ENCODE measurements at places on chromosomes 7 and 10.

GRCh38 chr7:158281441-158281840 is 306.2 kb downstream of the PTPRN2 start:
- no peak for DNase-seq

- DNase-seq: no peak
These were observed 8.0 kb downstream of the COA1 start for GRCh38 chr7:43721193-43721806.

- DNase-seq: no peak
These were observed 649.1 kb upstream of the SORCS1 start for GRCh38 chr10:107813451-107814162.

DNA sequence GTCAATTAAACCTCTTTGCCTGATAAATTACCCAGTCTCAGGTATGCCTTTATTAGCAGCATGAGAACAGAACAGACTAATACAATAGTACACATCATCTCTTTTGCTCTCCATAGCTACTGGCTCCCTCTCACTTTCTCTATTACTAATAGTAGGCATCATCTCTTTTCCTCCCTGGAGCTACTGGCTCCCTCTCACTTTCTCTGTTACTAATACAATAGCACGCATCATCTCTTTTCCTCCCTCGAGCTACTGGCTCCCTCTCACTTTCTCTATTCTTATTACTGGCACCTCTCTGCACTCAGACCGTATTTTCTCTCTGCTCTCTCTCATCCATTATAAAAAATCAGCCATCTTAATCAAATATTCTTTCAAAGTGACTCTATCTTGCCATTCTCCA is 37.1 kb downstream of the SLC25A13 start:
- DNase-seq: no peak

DNA sequence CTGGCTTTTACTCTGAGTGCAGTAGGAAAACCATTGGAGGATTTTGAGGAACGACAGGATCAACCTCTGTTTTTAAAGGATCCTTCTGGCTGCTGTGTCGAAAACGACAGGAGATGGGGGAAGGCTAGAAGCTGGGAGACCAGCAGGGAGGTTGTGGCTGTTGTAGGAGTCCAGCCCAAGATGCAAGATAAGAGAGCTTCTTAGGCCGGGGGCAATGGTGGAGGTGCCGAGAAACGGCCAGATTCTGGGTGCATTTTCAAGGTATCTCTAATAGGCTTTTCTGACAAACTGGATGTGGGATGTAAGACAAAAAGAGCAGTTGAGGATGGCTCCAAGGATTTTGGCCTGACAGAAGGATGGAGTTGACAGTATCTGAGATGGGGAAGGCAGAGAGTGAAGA is 10.3 kb upstream of the PVRIG start:
- DNase-seq: no peak

- DNase-seq: no peak
These were observed 207.0 kb upstream of the CXCL12 start for GRCh38 chr10:44591911-44592310.

- peak; percentile 72 for DNase-seq
These were observed at the start of gene HOXA3 for GRCh38 chr7:27151931-27152815. HOXA3 (minus strand) TSS chr7:27152583; CDS start chr7:27110640, 41,943 bp downstream.

DNA sequence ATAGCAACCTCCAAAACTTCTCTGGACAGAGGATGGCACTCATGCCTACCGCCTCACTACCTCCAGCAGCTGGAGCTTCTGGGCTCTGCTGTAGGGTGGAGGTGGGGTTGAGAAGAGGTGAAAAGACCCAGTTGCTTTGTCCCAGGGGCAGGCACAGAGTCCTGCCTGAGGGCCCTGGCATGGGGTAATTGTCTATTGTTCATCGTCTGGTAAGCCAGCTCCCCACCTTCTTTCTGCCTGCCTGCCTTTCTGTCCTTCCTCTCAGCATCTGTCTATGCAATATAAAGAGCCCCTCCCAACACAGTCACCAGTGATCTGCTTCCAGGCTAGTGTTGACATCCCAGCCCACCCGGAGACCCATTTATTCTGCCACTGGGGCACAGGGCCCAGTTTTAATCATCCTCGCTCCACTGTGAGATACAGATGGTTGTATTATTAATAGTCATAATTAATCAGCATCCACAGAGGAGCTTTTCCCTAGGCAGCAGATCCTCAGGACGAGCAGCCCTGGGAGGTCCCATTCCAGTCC is 39.0 kb downstream of the ZMIZ1 start:
- DNase-seq: no peak

DNA sequence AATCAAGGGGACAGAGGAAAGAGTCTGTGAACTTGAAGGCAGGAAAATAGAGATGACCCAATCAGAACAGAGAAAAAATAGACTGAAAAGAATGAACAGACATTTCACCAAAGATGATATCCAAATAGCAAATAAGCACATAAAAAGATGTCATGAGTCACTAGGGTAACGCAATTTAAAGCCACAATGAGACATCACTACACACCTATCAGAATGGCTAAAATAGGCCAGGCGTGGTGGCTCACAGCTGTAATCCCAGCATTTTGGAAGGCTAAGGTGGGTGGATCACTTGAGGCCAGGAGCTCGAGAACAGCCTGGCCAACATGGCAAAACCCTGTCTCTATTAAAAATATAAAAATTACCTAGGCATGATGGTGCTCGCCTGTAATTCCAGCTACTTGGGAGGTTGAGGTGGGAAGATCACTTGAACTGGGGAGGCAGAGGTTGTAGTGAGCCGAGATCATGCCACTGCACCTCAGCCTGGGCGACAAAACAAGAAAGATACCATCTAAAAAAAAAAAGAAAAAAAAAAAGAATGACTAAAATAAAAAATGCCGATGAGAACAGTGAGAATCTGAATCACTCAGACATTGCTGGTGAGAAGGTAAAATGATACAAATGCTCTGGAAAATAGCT is 100.9 kb downstream of the LHPP start:
- DNase-seq: no peak

DNA sequence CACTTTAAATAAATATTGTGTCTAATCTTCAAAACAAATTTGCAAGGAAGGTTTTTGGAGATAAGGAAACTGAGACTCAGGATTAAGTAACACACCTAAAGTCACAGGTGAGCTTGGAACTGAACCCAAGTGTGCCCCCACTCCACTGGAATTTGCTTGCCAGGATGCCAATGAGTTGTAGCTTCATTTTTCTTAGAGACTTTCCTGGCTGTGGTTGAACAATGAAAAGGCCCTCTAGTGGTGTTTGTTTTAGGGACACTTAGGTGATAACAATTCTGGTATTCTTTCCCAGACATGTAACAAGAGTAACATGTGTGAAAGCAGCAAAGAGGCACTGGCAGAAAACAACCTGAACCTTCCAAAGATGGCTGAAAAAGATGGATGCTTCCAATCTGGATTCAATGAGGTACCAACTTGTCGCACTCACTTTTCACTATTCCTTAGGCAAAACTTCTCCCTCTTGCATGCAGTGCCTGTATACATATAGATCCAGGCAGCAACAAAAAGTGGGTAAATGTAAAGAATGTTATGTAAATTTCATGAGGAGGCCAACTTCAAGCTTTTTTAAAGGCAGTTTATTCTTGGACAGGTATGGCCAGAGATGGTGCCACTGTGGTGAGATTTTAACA is 1.5 kb downstream of the IL6 start:
- no peak for DNase-seq

DNA sequence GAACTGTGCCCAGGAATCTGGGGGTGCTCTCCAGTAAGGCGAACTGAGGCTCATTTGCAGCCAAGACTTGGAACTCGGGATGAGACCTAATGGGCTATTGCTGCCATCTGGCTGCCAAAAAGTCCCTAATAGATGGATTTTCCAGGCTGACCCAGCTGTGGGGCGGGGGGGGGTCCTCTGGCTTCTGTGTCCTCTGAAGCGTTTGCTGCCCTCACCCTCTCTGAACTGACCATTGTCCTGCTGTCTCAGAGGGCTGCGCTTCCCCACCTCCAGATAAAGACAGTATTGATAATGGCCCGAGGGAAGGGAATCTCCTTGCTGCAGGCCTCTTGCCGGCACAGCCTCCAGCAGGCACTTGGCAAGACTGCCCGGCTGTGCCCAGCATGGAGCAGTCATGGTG is 46.6 kb downstream of the CLEC2L start:
- DNase-seq: no peak

GRCh38 chr7:41786944-41787343 is 84.1 kb upstream of the INHBA start:
- no peak for DNase-seq

DNA sequence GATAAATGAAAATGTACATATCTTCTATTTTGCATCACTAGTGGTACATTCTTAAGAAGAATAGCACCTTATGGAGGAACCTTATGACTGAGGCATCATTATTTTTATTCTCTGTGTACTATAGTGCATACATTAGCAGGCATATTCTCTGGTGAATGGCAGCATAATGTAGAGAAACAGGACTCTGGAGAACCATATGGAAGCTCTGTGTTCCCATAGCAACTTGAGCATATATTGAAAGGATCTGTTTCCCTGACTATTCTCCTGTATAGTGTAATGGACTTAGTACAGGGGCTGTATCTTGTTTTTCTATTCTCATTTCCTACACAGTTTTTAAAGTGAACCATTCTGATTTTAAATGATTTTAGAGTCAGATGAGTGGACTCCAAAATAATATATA is 128.4 kb upstream of the SMIM30 start:
- no peak for DNase-seq

DNA sequence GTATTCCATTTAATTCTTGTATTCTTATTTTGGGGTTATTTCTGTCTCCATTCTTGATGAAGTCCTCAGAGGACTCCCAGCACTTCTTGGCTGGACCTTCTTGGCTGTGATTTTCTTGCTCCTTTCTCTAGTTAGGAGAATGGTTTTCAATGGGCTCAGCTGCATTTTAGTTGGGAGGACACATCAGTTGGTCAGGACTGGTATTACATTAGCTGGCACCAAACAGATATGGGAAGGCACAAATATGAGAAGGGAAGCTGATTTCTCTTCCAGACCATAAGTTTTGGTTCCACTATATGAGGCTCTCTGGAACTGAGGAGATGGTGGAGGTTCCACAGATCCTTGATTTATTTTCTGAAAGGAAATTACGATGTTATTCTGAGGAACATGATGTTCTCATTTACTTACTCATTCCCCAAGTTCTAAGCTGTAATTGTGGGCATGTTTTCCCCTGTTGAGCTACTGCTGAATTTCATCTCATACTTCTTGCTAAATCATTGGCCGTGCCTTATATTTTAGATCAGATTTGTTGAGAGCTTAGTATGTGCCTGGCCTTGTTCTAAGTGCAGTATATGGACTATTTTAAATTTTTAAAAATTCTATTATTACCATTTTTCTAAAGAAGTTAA is 261.0 kb downstream of the THSD7A start:
- no peak for DNase-seq

DNA sequence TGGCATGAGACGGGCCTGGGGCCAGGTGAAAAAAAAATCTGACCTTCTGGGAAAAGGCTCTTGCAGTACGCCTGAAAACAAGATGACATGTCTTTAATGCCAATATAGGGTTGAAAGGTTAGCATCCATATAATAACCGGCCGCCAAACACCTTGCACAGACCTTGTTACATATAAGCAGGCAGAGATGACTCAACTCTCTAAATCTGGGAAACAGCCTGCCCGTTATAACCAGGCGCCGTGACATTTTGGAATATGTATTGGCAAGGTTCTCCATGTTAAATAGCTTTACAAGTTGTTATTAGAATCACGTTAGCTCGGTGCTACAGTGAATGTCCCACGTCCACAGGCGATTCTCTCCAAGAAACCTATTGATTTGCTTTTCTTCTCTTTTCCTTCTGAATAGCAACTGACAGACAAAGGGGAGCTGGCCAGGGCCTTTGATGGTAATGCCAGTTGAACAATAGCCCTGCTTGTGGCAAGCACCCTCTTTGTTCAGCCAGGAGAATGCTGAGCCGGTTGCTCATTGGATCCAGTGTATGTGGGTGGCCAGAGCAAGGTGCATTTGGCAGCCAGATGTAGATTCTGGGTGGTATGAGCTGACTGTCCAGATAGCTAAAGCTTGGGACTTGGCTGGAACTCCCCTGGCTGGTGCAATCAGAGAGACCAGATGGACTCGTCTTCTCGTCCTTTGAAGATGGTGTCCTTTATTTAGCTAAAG is 80.1 kb upstream of the AUTS2 start:
- no peak for DNase-seq

GRCh38 chr7:119415682-119416081 is 857.3 kb upstream of the KCND2 start:
- DNase-seq: no peak
